ENCODE measurements at places on chromosomes 6 and 20. TPM values are rescaled to one million over a fixed set of nuclear protein-coding genes. Genes with fewer than 3 reads are reported as not detected.

GRCh38 chr6:37047689-37048402 is 42.4 kb downstream of the FGD2 start:
- DNase-seq, result no peak

GRCh38 chr6:101069191-101069795 is 188.2 kb upstream of the ASCC3 start:
- DNase-seq, result no peak

- no peak for DNase-seq
These were observed 29.9 kb downstream of the MKKS start for GRCh38 chr20:10404023-10404628.

- DNase-seq, result no peak
These were observed 289.4 kb upstream of the STXBP5 start for GRCh38 chr6:146914489-146915483.

DNA sequence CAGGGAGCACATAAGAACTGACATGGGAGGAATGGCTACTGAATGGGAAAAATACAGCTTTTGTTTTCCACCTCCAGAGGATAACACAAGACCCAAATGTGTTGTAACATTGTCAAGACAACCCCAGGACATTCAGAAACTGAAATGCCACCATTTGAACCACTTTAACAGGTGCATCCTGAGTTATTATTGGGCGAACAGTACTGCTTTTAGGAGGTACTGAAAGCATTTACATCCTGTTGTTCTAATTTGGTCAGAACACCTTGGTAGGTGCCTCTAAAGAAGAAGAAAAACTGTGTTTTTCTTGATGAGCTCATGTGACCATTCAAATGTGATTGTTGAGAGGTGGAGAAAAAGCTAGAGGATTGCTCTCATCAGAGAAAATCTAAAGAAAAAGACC is 6.4 kb upstream of the TXNDC5 start:
- no peak for DNase-seq

- no peak for DNase-seq
These were observed 55.2 kb downstream of the PIGU start for GRCh38 chr20:34621383-34622367.

GRCh38 chr6:73719046-73719445 is 23.0 kb downstream of the CD109 start:
- no peak for DNase-seq

DNA sequence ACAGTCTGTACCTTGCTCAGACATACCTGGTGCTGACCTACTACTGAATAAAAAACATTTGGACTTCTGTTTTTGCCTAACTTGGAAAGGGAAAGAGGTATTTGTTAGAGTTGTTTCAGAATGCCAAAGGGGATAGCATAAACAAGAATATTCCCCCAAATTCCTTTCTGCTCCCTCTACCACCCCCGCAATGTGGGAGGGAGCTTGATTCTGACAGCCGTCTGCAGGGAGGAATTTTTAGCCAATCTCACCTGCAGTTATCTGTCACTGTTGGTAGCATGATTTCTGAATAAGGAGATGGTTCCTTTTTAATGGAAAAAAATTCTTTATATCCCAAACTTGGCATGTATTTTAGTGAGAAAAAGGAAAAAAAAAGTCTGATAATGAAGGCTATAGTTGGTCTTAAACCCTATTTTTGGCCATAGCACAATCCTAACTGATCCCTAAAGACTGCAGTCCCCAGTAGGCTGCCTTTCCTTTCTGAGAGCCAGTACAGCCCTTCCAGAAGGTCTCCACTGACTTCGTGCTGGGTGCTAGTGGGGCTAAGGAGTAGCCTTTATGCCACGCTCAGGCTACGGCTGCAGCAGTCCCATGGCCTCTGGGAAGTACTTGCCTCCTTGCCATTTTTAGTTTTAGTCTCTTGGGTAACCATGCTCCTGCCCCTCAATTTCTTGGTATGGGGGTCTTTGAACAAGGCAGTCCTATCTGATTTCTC is 13.6 kb upstream of the PDE7B start:
- no peak for DNase-seq

DNA sequence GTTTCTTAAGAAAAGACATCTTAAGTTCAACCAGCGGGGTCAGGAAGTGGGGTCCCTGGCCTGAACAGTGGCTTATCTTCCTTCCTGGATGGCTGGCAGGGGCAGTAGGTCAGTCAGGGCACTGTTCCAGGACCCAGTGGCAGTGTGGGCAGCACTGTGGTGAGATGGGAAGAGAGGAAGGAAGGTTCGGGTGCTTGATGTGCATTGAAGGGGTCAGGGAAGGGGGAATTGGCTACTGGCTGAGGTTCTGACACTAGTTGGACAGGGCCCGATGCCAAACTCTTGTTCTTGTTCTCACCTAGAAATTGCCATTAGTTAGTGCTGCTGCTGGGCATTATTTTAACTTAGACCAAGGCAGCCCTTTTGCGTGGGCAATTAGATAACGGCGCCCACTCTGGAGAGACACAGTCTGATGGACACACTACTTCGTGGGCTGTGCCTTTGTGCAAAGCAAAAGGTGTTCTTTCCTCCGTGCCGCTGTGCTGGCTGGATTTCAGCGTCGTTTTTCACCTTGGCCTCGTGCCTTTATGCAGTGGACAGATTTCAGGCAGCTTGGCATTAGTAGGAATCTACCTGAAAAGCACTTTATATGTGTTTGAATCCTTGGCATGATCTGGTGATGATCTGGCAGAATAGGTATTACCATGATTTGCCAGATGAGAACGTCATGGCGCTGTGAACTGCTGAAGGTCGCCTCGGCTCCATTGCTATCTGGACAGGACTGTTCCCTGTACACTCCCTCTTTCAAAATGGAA is 30.3 kb downstream of the UTRN start:
- no peak for DNase-seq

DNA sequence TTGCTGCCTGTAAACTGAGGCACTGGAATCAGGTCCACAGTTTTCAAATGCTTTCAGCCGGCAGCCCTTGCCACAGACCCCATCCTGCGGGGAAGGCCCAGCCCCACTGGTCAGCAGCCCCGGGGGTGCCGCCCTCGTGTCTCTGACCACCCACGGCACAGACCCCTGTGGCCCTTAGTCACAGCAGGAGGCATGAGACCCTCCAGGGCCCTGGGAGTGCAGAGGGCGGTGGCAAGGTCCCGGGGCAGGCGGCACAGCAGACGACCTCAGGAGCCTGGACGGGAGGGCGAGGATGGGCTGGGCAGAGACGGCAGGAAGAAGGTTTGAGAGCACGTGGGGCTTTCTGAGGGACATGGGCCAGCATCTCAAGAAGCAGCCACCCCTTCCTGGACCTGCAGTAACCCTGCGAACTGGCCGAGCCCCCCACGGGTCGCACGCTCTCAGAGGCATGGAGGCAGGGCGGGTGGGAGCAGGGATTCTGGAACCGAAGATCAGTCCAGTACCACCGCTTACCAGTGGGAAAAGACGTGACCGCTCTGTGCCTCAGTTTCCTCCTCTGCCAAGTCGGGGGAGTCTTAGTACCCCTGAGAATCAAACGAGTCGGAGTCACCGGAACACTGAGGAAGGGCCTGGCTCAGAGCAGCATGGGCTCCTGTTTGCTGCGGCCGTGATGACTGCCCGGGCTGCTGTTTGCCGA is 140.7 kb downstream of the TAF4 start:
- no peak for DNase-seq

GRCh38 chr20:53262365-53262764 is 290.2 kb downstream of the TSHZ2 start:
- no peak for DNase-seq

GRCh38 chr20:37335642-37336368 is 10.1 kb upstream of the SRC start:
- no peak for DNase-seq

- DNase-seq, result peak; percentile 56
These were observed 25.3 kb upstream of the SLCO4A1 start for GRCh38 chr20:62616728-62617621.

- DNase-seq, result no peak
These were observed 419.6 kb upstream of the MARCKS start for GRCh38 chr6:113437566-113437965.

NEDD9 gene
- total RNA-seq, result 40.9 TPM

GNRH2 gene
- total RNA-seq, result not detected

ARMC2 gene
- 5.7 TPM for total RNA-seq

CCR6 gene
- total RNA-seq, result 13.6 TPM

All from CD4-positive, alpha-beta T cell (primary cell).